ENCODE measurements at places on chromosomes 7 and 10. TPM values are rescaled to one million over a fixed set of nuclear protein-coding genes. Genes with fewer than 3 reads are reported as not detected.

Gene CPN1
- 0.26 TPM for total RNA-seq

Gene IFIT2
- 2.4 TPM for total RNA-seq

Gene ST8SIA6
- total RNA-seq = not detected

Gene C7orf57
- total RNA-seq = 0.31 TPM

Gene SPDYE9
- total RNA-seq = not detected
